Suprapubic skin (tissue), 4 donors: ENCODE measurements at places on chromosomes 16 and 17. TPM values are rescaled to one million over a fixed set of nuclear protein-coding genes. Genes with fewer than 3 reads are reported as not detected.

The TBC1D3K gene
- total RNA-seq = not detected

- H3K27ac ChIP-seq = no peak overlapping the region
- H3K4me3 ChIP-seq = no peak overlapping the region
- H3K27me3 ChIP-seq = no peaks in the 10 kb centered on the region
- no peak for DNase-seq
Measured at GRCh38 chr17:28317099-28317965, 1.7 kb upstream of the TMEM97 start.

DNA sequence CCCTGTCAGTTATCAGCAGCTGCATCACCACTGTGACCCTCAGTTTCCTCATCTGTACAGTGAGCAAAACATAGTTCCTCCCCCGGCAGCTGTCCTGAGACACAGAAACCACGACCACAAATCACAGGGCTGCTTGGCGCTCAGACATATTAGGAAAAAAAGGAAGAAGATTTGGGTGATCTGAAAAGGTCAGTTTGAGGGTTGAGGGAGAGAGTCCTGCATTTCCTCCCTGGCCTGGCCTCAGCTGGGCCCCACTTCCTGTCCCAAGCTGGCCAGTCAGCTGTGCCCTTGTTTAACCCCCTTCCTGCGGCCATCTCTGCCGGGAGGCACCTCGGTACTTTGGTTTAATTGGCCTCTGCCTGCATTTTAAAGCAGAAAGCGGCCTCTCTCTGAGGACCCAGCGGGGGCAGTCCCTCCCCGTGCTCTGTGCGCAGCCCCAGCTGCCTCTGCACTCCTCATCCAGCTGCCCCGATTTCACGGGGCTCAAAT lies 24.0 kb upstream of the CIBAR2 start:
- H3K36me3 ChIP-seq = no peaks in the 10 kb centered on the region
- no peak for DNase-seq
- peak overlapping the region; percentile 69 for H3K27ac ChIP-seq
- H3K4me1 ChIP-seq = peaks cover 35% of the 10 kb centered on the region
- H3K27me3 ChIP-seq = no peaks in the 10 kb centered on the region

DNA sequence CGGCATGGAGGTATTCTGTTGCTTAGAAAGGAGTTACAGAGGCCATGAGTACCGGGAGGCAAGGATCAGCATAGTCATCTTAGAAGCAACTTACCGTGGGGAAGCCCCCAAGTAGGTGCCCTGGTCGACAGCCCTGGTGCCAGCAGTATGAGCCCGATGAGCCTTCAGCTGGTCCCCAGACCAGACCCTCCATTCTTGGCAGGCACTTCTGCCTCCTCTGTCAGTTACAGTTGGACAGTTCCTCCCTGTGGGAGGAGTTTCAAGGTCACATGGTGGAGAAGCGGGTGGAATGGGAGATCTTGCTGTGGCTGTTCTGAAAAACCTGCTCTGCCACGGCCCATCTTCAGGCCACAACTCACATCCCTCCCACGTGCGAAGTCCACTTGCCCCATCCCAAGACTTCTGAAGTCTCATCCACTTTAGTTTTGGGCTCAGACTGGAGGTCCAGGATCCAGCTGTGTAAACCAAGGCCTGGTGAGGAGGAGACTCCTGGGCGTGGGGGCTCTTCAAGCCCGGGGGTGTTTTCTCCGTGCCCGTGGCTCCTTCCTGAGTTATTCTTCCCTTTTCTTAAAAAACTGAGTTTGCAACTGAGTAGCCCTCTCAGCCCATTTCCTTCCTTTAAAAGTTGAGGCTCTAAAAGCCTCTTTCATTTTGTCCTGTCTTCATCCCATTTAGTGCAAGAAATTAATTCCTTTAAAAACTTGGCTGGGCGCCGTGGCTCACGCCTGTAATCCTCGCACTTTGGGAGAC lies 133.5 kb downstream of the SEC14L1 start:
- no peaks in the 10 kb centered on the region for H3K4me1 ChIP-seq
- no peak overlapping the region for H3K4me3 ChIP-seq
- no peaks in the 10 kb centered on the region for H3K27me3 ChIP-seq
- no peak overlapping the region for H3K27ac ChIP-seq

GRCh38 chr16:9908613-9909012 lies 273.6 kb downstream of the GRIN2A start:
- H3K4me3 ChIP-seq = no peak overlapping the region
- no peak overlapping the region for H3K27ac ChIP-seq
- no peaks in the 10 kb centered on the region for H3K27me3 ChIP-seq
- peaks cover 2% of the 10 kb centered on the region for H3K4me1 ChIP-seq

- H3K27me3 ChIP-seq = no peaks in the 10 kb centered on the region
- DNase-seq = no peak
- no peak overlapping the region for H3K27ac ChIP-seq
- no peak overlapping the region for H3K4me3 ChIP-seq
- peaks cover 41% of the 10 kb centered on the region for H3K4me1 ChIP-seq
Measured at GRCh38 chr17:57487573-57487972, 231.2 kb downstream of the MSI2 start.

The SDR42E2 gene
- total RNA-seq = not detected

The ITGA2B gene
- 0.48 TPM for total RNA-seq

- no peaks in the 10 kb centered on the region for H3K27me3 ChIP-seq
- DNase-seq = no peak
- no peak overlapping the region for H3K4me3 ChIP-seq
- H3K27ac ChIP-seq = no peak overlapping the region
- no peaks in the 10 kb centered on the region for H3K4me1 ChIP-seq
Measured at GRCh38 chr17:14245002-14245401, 8.3 kb upstream of the CDRT15 start.

- no peak for DNase-seq
- H3K27ac ChIP-seq = no peak overlapping the region
- H3K27me3 ChIP-seq = no peaks in the 10 kb centered on the region
Measured at GRCh38 chr16:88821168-88821850, 9.6 kb upstream of the APRT start.

DNA sequence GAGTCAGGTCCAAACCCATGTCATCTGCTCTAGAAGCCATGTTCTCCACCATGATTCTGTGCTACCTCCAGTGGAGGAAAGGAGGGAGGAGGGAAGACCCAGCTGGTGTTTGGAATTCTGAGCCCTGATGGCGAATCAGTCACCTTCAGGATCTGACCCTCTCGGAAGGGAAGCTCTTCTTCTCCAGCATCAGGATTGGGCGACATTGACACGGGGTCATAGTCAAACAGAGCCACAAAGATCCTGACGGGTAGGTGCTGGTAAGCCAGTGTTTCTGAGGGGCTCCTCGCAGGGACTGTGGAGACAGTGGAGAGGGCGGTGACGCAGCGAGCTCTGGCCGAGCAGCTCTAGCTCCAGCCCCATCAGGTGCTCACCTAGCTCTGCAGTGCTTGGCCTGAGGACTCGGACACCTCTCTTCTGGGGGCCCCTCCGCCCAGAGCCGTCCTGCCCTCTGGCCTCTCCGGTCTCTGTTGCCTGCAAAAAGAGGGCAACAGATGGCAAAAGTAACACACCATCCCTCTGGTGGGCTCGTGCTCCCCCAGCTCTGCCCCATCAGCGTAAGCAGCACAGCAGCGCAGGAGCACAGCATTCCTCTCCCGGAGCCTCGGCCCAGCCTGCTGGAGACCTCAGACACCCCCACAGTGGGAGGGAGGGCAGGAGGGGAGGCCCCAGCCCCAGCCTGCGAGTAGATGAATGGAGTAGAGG lies 21.0 kb downstream of the TSPOAP1 start:
- H3K4me3 ChIP-seq = no peak overlapping the region
- H3K27ac ChIP-seq = no peak overlapping the region
- no peak for DNase-seq

DNA sequence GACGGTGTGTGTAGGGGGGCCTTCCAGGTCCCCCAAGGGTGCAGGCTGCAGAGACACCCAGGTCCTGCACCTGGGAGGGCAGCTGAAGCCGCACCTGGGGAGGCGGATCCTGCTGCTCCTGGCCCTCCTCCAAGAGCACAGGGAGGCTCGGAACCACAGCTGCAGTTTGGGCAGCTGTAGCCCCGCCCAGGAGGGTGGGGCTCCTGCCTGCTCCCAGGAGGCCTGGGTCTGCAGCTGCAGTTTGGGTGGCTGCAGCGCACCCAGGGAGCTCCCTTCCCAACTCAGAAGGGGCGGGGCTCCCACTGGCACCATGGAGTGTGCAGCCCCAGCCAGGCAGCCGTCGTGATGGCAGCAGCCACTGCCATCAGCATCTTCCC lies 69.4 kb upstream of the NKD1 start:
- no peaks in the 10 kb centered on the region for H3K36me3 ChIP-seq
- DNase-seq = peak; percentile 38
- no peak overlapping the region for H3K4me3 ChIP-seq
- peaks cover 9% of the 10 kb centered on the region for H3K4me1 ChIP-seq
- H3K27me3 ChIP-seq = no peaks in the 10 kb centered on the region

The CIITA gene
- total RNA-seq = 35.2 TPM

DNA sequence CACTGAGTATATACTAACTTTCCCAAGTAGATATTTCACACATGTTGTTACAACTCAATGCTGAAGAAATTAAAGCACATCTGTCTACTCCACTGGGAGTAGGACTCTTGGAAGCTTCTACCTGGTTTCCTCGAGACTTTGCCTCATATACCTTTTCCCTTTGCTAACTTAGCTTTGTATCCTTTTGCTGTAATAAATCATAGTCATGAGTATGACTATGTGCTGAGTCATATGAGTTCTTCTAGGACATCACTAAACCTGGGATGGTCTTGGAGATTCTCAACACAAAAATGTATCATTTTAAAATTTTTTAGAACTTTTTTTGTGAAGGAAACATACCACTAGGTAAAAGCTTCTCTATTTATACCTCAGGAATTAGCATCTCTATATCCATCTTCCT lies 39.8 kb downstream of the ABCA5 start:
- no peaks in the 10 kb centered on the region for H3K27me3 ChIP-seq
- no peak for DNase-seq
- H3K36me3 ChIP-seq = peaks cover 65% of the 10 kb centered on the region

The MAPT gene
- 6.5 TPM for total RNA-seq

The PPP1R27 gene
- not detected for total RNA-seq

The PRDM7 gene
- total RNA-seq = not detected

The SLC35G3 gene
- total RNA-seq = not detected

DNA sequence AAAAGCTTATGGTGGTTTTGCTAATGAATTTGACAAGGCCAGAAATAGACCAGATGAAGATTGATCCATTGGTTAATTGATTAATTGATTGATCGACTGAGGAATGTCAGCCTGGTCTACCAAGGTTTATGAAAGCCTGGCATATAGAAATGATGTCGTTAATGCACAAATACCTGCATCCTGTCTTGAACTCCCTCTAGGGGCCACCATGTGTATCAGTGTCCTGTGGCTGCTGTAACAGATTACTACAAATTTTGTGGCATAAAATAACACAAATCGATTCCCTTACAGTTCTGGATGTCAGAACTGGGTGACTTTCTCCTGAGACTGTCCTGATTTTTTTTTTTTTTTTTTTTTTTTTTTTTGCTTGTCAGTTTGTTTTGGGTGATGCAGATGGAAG lies 553.2 kb downstream of the MAF start:
- no peaks in the 10 kb centered on the region for H3K27me3 ChIP-seq
- H3K36me3 ChIP-seq = no peaks in the 10 kb centered on the region
- H3K4me3 ChIP-seq = no peak overlapping the region
- no peak overlapping the region for H3K27ac ChIP-seq

The GFOD2 gene
- total RNA-seq = 26.5 TPM

DNA sequence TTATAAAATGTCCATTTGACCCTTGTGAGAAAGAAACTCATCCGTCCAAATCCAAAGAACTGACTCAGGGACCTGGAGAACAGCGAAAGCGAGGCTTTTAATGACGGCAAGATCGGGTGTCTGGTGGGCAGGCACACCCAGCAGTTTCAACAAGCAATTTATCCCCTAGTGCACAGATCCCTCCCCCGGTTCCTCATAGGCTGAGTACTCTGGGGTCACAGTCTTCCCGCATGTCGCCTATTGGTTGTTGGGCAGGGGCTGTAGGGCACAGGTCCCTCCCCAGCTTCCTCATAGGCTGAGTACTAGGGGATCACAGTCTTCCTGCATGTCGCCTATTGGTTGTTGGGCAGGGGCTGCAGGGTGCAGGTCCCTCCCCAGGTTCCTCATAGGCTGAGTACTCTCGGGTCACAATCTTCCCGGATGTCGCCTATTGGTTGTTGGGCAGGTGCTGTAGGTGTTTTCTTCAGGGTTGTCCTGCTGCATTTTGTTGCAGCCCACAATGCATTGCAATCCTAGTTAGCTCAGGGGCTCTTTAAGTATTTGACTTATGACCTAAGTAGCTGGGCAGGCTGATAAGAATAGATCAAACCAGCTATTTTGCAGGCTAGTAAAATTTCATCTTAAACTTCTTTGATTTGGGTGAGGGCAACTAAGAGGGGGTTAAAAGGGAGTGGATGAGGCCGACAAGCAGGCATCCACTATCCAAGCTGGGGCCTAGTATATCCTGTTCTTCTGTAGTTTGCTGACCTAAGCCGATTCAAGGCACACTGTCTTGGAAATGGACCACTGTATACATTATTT lies 3.6 kb upstream of the UTS2R start:
- H3K27ac ChIP-seq = no peak overlapping the region
- peaks cover 45% of the 10 kb centered on the region for H3K27me3 ChIP-seq
- H3K36me3 ChIP-seq = no peaks in the 10 kb centered on the region
- no peak for DNase-seq

The C16orf74 gene
- 11.7 TPM for total RNA-seq

DNA sequence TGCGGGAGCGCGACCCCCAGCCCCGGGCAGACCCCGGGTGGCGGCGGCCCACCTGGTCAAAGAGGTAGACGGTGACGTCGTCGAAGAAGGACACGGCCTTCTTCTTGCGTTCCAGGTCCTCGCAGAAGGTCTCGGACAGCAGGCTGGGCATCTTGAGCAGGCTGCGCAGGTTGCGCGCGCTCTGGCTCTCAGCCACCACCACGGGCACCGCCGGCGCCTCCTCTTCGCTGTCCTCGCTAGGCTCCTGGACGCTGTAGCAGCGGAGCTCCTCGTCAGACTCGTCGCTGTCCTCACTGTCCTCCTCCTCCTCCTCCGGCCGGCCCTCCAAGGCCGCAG lies 45.2 kb upstream of the PVALEF start:
- H3K4me3 ChIP-seq = peak overlapping the region; percentile 38
- H3K4me1 ChIP-seq = peaks cover 40% of the 10 kb centered on the region
- H3K27me3 ChIP-seq = peaks cover 45% of the 10 kb centered on the region
- no peak overlapping the region for H3K27ac ChIP-seq
- H3K36me3 ChIP-seq = peaks cover 12% of the 10 kb centered on the region
- DNase-seq = no peak

The KRT25 gene
- total RNA-seq = 383 TPM

GRCh38 chr17:12391468-12391867 lies 274.2 kb upstream of the MYOCD start:
- H3K36me3 ChIP-seq = no peaks in the 10 kb centered on the region
- no peak overlapping the region for H3K27ac ChIP-seq
- H3K27me3 ChIP-seq = no peaks in the 10 kb centered on the region

The TLCD2 gene
- 3.1 TPM for total RNA-seq

GRCh38 chr16:35749253-35750141 lies 2290.1 kb downstream of the TP53TG3F start:
- H3K36me3 ChIP-seq = no peaks in the 10 kb centered on the region
- H3K4me1 ChIP-seq = no peaks in the 10 kb centered on the region
- no peak overlapping the region for H3K27ac ChIP-seq
- H3K27me3 ChIP-seq = no peaks in the 10 kb centered on the region
- no peak for DNase-seq
- H3K4me3 ChIP-seq = no peak overlapping the region
